ENCODE measurements at places on chromosomes 7 and 10.

- DNase-seq: no peak
Measured at GRCh38 chr7:28245123-28245878, 64.7 kb upstream of the JAZF1 start.

DNA sequence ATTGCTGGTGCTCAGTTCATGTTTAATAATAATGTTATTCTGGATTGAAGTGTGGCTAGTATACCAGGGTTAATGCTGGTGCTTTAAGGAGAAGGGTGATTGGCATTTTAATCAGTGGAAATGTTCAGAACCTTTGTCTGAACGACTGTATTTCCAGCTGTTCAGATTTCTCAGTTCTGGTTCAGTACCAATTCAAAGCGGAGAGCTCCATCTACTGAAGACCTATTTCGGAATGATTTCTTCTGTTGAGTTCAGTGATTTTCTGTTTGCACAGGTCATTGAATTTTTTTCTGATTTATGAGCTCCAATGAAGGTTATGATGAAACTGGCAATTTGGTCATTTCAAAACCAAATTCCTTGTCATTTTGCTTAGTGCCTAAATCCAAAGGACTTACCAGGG, 160.1 kb downstream of the EXOC4 start:
- no peak for DNase-seq

- DNase-seq: no peak
Measured at GRCh38 chr7:13991791-13992595, 2.5 kb upstream of the ETV1 start.

DNA sequence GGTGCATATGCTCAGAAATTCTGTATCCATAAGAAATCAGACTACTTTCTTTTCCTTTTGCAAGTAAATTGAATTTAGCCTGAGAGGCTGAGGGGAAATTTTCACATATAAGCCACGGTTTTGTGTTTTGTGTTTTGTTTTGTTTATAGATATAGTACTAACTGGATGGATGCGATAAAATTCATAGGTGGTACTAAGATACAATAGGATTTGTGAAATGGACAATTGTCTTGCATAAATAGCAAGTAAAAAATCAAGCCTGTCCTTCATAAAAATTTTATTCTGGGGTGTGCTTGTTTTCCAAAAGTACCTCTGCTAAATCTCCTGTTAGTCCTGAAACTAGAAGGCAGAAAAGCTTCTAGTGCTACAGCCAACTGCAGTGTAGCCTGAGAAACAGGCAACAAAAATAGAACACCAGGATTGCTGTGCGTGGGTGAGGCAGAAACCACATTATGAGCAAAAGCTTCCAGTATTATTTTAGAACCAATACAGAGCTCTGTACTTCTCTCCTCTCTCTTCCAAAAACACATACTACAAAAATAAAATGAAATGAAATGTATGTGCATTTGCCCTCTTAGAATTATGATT, 634 bp upstream of the HDAC9 start:
- no peak for DNase-seq

- DNase-seq: no peak
Measured at GRCh38 chr10:133131053-133131452, 29.0 kb upstream of the KNDC1 start.

DNA sequence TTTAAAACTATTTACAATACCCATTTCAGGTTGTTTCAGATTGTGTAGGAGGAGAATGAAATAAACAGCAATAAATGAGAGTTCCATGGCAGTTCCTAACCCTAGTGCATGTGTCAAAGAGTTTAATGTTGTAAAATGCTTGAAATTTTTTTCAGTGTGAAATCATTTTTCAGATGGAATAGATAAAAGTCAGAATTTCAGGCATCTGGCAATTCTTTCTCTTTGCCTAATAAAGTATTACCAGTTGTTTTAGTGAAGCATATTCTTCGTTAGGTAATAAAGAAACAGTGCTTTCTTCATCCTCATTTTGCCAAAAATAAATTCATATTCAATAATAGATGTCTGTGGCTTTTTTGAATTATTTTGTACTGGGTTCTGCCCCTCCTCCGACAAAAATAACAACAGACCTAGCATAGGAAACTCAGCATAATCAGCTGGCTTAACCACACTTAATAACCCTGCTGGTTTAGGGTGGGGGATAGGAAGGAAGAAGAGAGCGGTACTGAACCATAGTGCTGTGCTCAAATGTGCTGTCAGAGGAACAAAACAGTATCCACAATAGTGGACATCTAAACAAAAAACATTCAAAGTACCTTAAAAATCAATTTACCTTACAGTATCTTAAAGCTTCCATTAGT, 39.1 kb downstream of the MINDY3 start:
- no peak for DNase-seq

DNA sequence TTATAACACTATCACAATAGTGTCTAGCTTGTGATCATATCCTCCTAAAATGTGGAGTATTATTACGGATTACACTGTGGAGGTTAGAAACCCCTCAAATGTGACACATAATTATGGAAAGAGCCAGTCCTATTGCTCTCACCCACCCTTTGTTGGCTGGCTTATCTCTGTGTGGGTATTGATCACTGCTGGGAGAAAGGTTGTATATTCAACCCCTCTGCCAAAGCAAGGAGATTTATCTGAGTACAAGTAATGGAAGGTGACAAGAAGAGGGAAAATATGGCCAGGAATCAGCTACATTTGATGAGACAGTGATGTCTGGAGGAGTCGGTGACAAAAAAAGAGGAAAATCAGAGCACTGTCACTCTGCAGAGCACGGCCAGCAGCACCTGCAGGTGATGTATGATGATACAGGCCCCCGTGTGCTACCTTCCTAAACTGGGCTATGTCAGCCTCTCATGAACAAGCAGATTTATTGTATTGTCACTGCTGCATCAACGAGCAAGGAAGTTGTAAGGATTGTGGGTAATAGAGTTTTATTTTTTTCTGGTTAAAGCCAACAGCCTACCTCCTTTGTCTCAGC, 235.3 kb downstream of the PHF14 start:
- DNase-seq: no peak

- DNase-seq: no peak
Measured at GRCh38 chr7:14069961-14070360, 80.5 kb upstream of the ETV1 start.

- DNase-seq: no peak
Measured at GRCh38 chr10:8242295-8242872, 187.9 kb downstream of the GATA3 start.

GRCh38 chr10:116665541-116666125, 44.9 kb downstream of the PNLIPRP2 start:
- no peak for DNase-seq

DNA sequence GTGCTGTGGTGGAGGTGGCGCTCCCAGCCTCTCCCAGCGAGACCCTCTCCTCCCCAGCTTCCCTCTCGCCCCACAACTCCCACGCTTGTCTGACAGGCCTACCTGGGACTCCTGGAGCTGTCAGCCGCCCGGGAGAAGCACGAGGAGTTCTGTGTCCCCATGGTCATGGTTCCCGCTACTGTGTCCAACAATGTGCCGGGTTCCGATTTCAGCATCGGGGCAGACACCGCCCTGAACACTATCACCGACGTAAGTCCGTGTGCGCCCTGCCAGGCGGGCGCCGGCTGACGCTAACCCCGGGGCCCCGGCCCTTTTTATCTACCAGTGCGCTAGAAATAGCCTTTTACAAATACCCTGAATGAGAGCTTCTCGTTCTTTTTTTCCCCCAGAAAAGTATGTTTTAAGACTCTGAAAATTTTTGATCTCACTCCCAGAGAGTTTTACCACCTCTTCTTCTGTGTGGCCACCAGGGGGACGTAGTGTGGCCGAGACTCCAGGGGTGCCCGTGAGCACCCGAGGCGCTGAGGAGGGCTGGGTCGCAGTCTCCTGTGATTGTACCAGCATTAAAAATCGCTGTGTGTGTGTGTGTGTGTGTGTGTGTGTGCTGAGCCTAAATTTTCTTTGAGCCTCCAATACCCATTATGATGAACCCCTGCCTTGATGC, 52.6 kb downstream of the PFKP start:
- DNase-seq: no peak

DNA sequence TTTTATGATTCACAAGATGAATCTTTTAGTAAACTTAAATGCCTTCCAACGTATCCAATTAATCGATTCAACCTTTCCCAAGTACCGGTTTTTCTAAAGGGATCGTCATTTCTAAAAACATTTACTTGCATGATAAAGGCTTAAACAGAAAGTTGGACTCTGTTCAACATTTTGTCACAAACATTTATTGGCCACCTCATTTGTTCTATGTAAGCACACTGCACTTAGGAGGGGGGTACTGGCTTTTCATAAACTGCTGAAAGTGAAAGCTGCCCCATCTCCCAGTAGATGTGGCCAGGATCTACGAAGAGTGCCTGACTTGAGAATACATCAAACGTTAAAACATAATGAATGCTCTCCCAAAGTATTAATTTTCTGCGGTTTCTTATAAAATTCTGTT, 37.3 kb upstream of the LAMB4 start:
- no peak for DNase-seq

- no peak for DNase-seq
Measured at GRCh38 chr7:8037151-8037550, 68.6 kb downstream of the GLCCI1 start.

- DNase-seq: no peak
Measured at GRCh38 chr10:57898231-57898630, 369.5 kb downstream of the IPMK start.

DNA sequence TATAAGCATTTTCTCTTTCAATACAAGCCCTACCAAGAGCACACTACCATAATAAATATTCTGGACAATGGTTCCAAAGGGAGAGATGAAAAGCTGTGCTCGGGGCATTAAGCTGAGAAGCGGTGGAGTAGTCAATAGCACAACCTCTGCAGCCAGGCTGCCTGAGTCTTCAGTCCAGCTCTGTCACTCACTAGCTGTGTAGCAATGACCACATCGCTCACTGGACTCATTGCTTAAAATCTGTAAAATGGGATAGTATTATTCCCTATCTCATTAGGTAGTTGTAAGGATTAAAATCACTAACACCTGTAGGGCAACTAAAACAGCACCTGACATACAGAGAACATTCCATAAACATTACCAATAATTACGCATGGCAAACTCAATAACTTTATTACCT, 199.9 kb upstream of the KLF14 start:
- DNase-seq: no peak

- DNase-seq: no peak
Measured at GRCh38 chr10:30749385-30749784, 119.8 kb upstream of the LYZL2 start.

DNA sequence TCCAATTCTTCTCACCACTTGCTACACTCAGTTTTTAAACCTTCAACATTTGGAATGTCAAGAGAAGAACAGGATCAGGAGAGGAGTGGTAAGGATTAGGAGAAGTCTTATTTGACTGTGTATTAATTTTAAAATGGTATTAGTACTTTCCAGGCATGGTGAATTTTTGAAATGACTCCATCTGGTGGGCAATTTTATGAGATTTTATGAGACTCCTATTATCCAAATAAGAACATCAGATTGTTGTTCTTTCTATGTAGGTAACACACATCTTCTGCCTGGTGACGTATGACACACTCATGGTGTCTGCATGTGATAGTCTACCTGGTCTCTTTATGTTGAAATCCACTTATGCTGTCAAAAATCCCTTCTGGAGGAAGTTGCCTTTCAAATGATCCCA, 51.0 kb downstream of the SLC13A1 start:
- DNase-seq: no peak

GRCh38 chr10:117594722-117595121, 52.2 kb downstream of the EMX2 start:
- DNase-seq: no peak

GRCh38 chr7:158085741-158086695, 501.6 kb downstream of the PTPRN2 start:
- DNase-seq: no peak

- DNase-seq: no peak
Measured at GRCh38 chr7:45157653-45158401, at the start of gene RAMP3. RAMP3 (plus strand) TSS chr7:45157791; CDS start chr7:45157829, 38 bp downstream.

- no peak for DNase-seq
Measured at GRCh38 chr10:125073996-125074395, 86.4 kb downstream of the CTBP2 start.

DNA sequence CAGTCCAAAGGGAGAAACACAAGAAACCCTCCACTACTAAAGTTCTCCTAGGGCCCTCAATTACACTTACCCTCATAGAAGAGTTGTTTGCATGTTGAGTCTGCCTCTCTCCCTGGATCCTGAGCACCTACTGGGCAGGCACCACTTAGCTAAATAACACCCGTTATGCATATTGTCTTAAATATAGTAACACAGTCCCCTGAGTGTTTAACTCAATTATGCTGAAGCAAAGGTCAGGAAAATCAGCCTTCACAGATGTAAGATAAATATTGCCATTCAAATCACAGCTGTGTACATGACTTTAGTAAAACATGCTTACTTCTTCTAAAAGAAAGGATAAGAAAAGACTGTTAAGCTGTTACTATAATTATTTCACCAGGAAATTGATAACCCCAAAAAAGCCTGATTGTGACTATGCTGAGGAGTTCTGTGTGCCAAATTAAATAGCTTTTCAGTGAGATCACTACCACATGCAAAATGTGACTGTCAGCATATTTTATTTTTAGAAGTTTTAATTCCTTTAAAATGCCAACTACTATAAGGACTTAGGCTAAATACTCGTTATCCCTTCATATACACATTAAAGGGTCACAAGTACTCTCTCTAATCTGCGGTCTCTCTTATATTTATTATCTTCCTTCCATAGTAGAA, 733.9 kb upstream of the PHF14 start:
- no peak for DNase-seq

- DNase-seq: no peak
Measured at GRCh38 chr7:5636914-5637313, 144.5 kb downstream of the RNF216 start.

DNA sequence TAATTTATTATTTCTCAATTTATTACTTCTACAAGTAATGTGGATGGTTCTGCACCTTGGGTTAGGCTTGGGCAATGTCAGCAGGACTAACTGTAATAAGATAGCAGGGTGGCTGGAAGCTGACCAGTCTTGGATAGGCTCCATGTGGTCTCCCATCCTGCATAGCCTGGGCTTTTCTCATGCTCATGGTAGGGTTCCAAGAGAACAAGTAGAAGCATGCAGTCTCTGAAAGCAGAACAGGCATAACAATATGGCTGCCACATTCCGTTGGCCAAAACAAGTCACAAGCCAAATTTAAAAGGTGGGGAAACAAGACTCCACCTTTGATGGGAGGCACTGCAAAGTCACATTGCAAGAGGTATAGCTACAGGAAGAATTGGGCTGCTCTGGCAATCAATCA, 98.6 kb upstream of the MDFIC start:
- DNase-seq: no peak

GRCh38 chr10:125208854-125209565, 48.6 kb upstream of the CTBP2 start:
- DNase-seq: no peak

- DNase-seq: no peak
Measured at GRCh38 chr10:129942391-129942790, 21.7 kb downstream of the EBF3 start.

DNA sequence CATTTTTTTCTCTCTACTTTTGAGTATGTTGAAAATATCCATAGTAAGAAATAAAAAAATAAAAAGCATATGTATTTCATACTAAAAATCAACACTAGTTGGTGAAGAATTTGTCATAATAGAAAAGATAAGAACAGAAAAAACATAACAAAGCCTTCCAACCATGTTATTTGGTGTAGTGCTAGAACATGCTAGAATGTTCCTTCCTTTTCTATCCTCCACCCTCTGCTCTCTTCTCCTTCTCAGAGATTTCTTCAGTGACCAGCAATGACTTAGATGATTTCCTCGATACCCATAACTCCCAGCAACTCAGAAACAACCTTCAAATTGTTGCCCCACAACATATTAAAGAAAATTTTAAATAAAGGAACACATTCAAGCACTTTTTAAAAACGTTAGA, 2.6 kb downstream of the ZC3HAV1 start:
- DNase-seq: no peak
